ENCODE measurements at places on chromosomes 7 and 10.

DNA sequence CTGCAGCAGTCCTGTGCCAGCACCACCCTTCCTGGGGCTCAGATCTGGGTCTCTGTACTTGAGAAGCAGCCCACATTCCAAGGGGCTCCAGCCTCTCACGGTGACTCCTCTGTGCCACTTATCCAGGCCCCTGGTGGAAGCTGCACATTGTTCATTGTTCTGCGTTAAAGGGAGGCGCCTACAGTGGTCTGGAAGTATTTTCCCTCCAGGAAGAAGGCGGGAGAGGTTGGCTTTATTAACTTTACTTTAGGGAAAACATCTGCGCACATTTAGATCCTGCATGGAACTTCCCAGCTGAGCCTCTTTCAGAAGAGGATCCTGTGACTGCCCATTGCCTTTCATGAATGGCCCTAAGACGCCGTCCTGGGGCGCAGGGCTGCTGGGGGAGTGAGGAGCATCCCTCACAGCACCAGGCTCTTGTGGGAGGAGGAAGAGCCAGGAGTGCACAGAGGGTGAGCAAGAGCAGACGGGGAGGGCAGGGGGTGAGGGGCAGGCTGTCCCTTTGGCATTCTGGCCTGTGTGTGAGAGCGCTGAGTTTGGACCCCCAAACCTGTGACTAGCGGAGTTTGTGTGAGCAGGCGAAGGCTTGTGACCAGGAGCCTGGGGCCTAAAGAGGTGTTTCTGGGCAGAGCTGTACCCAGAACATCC, 98.6 kb upstream of the BTBD16 start:
- DNase-seq = no peak

DNA sequence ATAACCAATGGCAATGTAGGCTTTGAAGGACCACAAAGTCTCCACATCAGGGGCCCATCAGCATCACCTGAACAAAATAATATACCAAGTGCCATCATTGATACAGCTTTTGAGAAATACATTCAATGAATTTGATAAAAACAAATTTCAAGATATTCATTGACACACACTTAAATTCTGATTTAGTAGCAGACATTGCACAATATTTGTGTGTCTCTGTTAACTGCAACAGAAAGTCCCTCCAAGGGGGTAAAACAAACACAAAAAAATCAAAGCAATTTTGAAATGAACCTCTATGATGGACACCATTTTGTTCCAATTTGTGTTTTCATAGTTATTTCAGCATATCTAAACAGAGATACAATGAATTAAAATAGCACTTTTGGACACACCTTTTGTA, 86.8 kb upstream of the RSU1 start:
- DNase-seq = no peak

- DNase-seq = no peak
These were observed 233.0 kb downstream of the PTN start for GRCh38 chr7:137110535-137110934.

GRCh38 chr10:125442856-125443540, 240.0 kb downstream of the TEX36 start:
- no peak for DNase-seq

DNA sequence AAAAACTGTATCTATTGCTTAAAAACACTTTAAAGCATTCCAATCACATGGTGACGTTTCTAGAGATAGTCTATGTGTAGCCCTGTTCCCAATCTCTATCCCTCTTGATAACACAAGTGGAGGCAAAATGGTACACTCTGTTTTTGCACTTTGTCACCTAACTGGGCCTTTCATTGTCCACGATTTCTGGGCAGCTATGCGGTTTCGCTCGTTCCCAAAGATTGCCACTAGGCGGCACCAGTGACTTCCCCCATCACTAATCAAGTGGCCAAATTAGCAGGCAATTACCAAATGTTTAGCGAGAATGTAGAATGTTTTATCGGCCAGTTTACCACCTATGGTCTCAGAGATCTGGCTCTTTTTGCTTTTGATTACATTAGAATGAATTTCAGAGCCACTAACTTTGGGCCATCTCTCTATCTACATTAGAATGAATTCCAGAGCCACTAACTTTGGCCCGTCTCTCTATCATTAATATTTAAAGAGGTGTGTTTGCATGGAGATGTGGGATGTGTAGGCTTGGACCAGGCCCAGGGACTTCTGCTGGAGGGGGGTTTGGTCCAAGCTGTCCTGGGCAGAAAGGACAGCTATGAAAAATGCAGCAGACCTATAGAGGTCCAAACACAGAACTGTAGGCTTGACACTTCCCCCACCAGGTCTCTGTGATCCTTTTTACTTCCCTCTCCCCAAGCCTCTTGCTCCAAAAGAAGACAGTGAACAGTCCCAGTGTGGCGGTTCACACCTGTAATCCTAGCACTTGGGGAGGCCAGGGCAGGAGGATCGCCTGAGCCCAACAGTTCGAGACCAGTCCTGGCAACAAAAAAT, 90.1 kb downstream of the EPC1 start:
- DNase-seq = peak; percentile 75

DNA sequence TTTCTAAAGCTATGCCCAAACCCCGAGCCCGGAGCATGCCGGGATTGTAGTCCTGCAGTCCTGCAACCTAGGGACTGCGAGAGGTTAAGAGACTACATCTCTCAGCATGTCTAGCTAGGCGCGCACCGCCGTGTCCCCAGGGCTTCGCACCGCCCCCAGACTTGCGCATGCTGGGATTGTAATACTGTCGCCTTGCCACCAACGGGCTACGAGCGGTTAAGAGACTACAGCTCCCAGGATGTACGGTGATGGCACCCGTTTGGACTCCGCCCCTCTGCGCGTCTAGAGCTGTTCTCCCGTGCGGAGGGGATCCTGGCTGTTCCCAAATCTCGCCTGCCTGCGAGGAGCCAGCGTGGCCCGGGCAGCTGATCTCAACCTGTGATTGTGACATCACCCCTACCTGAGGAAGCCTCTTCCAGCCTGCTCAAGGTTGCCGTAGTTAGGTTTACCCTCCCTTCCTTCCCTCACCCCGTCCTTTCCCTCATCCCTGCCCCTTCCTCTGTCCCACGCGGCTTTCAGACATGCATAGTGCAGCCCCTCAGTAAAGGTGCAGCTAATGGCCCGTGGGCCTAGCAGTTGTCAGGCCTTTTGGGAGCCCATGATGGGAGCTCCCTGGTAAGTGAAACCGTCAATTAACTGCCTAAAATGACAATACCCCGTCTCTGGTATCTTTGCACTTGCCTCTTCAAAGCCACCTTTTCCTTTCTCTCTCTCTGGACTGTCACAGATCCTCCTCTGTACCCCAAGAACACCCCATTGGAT, 6.3 kb upstream of the ZNF736 start:
- DNase-seq = no peak

- DNase-seq = no peak
These were observed 1224.6 kb upstream of the LRRTM3 start for GRCh38 chr10:65701168-65701776.

- DNase-seq = no peak
These were observed 1.1 kb downstream of the DEPP1 start for GRCh38 chr10:44977287-44978212.

DNA sequence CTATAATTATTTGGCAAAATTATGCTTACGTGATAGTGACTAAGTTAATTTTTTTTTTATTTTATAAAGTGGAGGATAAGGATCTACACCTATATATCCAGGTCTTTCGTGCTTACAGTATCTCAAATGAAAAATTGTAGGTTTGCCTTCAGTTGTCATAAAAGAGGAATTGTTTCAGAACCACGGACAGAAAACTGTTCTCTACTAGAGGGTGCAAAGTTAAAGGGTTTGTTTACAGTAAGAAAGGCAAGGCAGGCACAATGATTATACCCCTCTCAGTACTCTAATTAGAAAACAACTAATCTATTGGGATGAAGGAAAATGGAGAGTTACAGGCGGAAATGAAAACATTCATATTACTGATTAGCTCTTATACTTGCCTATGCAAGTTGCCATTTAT, 1.5 kb downstream of the PCLO start:
- DNase-seq = no peak

DNA sequence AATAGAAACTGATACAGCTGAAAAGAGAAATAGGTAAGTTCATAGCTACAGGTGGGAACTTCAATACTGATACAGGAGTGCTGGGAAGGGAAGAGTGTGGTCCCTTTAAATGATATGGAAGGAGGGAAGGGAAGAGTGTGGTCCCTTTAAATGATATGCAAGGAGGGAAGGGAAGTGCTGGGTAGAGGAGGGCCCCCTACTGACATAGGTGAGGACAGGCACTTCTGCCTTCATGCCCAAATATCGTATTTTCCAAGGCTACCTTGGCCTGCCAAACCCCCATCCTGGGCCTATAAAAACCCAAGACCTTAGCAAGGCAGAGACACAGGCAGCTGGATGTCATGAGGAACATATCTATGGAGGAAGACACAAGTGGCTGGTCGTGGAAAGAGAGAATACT, 92.3 kb downstream of the MAGI2 start:
- DNase-seq = peak; percentile 12

DNA sequence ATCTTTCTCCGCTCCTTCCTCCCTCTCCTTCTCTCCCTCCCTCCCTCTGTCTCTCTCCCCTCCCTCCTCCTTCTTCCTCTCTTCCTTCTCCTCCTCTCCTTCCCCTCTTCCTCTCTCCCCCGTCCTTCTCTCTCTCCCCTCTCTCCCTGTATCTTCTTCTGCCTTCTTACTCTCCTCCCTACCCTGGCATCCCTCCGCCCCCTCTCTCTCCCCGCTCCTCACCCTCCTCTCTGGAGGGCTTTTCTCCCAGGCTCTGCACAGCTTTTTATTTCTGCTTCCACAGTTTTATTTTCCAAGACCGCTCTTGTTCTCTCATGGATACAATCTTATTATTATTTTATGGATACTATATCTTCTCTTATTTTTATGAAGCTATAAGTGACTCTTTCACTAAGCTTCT, 32.6 kb downstream of the AP5Z1 start:
- no peak for DNase-seq

GRCh38 chr7:21912305-21912704, 33.4 kb downstream of the CDCA7L start:
- no peak for DNase-seq

Measured in RKO (cell line).